ENCODE measurements at places on chromosomes 5 and 9.

DNA sequence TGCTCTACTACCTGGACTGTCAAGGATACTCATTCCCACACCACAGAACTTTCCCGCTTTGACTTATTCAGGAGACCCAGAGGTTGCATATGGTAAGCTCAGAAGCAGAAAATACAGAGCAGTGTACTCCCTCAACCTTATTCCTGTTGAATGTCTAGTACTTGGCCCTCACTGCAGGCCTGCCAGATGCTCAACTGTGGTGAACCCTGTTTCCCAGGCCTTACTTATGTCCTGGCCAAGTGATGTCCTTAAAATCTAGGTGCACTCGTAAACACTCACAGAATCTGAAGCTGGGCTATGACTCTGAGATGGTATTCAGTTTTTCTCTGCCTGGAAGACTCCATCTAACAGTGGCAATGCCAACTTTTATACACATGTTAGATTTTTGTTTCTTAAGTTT lies 21.0 kb downstream of the DIAPH1 start:
- DNase-seq = no peak

- no peak for DNase-seq
Measured at GRCh38 chr5:43204958-43205357, 12.9 kb downstream of the NIM1K start.

GRCh38 chr9:24824607-24825006 lies 278.9 kb upstream of the IZUMO3 start:
- DNase-seq = no peak

DNA sequence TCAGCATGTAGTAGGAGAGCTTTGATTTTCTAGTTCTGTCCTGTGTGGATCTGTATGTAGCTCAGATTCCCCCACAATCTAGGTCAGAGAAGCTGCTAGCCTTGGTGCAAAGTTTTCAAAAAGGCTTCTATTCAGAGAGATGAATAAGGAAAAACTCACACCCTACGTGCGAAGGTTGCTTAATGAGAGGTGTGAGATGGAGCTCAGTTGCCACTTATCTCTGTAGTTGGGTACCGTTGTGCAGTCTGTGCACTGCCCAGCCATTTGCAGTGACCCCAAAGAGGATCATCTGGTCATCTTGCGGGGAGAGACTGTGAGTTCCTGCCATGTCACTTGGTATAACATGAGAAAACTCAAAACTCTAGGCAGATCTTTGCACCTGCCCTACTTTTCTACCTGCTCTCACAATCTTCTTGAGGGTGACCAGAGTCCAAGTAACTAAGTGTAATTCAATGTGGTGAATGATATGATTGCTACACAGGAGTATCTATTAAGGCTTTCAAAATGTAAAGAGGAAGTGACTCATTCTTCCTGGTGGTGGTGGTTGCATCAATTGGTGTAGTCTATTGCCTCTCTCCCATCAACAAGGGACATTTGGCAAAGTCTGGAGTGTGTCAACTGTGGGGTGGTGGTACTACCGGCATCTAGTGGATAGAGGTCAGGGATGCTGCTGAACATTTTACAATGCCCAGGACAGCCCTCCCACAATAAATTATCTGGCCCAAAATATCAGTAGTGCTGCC lies 65.2 kb downstream of the TMC1 start:
- DNase-seq = no peak

DNA sequence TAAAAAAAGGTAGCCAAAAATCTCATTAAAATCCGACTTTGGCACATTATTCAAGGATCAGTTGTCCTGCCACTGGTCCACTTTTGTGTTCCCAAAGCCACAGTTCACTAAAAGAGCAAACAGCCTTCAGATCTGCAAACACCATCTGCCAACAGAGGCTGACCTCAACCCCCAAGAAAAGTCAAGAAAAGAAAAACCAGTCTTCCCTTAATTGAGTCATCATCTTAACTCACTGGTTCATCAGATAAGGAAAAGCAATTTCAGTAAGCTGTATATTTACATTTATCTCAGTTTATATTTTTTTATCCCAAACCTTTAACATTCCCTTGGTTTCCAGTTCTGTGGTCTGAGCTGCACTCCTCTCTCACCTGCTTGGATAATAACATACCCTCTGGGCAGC lies 21.2 kb downstream of the RASEF start:
- no peak for DNase-seq

- no peak for DNase-seq
Measured at GRCh38 chr5:142795251-142795650, 25.1 kb downstream of the ARHGAP26 start.

DNA sequence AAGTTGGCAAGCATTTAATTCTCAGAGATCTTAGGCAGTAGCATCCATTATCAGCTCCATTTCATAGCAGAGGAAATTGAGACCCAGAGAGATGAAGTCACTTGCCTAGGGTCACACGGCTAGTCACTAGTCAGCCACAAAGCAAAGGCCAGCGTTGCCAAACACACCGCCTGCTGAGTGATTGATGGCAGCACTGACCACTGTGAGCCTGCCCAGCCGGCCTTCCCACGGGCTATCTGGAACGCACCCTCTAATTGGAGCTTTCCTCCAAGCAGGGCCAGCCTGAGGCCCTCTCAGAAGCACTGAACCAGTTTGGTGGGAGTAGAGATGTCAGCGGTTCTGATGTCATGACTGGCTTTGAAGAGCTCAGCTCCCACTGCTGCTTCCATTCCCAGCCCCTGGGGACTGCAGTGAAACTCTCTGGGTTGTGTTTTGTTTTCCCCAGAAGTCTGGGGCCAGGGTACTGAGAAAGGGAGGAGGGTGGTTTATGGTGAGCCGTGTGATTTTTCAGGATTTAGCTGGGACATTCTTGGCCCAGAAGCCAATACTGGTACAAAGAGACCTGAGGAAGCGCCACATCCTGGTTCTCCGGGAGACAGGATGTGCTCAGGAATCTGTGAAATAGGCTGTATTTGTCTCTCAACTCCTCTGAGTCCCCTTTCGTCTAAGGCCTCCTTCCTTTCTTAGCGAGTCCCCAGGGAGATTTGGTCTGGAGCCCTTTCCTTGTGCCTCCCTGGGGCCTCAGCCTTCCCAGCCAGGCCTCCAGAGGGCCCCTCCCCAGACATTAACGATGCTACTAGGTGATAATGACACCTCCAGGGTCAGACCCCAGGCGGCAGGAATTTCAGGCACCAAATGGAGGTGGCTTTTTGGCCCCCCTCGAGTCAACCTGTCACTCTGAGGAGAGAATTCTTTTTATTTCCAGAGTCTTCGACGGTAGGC lies 44.5 kb downstream of the SPRY4 start:
- DNase-seq = no peak

GRCh38 chr9:131640438-131641137 lies 95.3 kb downstream of the PRRT1B start:
- no peak for DNase-seq

DNA sequence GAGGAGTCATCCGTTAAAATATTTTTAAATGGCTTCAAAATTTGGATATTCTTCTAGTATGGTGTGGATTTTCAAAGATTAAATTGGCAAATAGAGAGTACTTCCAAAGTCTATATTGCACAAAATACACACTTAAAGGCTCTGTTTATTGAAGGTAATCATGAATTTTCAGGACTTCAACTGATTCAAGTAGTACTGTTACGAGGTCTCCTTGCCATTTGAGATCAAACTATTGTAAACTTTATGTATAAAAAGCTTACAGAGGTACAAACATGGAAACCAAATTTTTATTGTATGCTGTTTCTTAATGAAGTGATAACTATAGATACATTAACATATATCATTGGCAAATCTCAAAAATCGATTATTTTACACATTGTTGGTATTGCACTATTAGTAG lies 2.5 kb downstream of the ERBIN start:
- no peak for DNase-seq

All from NCI-H1930 (cell line).